ENCODE measurements at places on chromosomes 3 and 15. TPM values are rescaled to one million over a fixed set of nuclear protein-coding genes. Genes with fewer than 3 reads are reported as not detected.

The COLQ gene
- 0.46 TPM for total RNA-seq

The TM4SF4 gene
- total RNA-seq, result not detected

The CYB561D2 gene
- total RNA-seq, result 29.0 TPM

The PROK2 gene
- total RNA-seq, result not detected

The ISLR gene
- total RNA-seq, result 157 TPM

The CPEB1 gene
- total RNA-seq, result 13.7 TPM

The C3orf85 gene
- total RNA-seq, result not detected

The DUOX1 gene
- total RNA-seq, result under 0.01 TPM

The PATL2 gene
- 0.43 TPM for total RNA-seq

The GOLGA6L9 gene
- total RNA-seq, result 1.4 TPM

The GCNT3 gene
- 0.14 TPM for total RNA-seq

The SLC22A14 gene
- total RNA-seq, result under 0.01 TPM

The SLC28A1 gene
- total RNA-seq, result not detected

The XPC gene
- total RNA-seq, result 59.4 TPM

The SERP1 gene
- 231 TPM for total RNA-seq

The SERINC4 gene
- total RNA-seq, result 0.09 TPM

The GOLGA6L7 gene
- total RNA-seq, result not detected

The GPR27 gene
- not detected for total RNA-seq

The MEGF11 gene
- total RNA-seq, result not detected

The TMEM207 gene
- not detected for total RNA-seq

The LOXL1 gene
- total RNA-seq, result 65.4 TPM

The PCOLCE2 gene
- 60.7 TPM for total RNA-seq

The SI gene
- not detected for total RNA-seq

The SHC4 gene
- total RNA-seq, result 1.8 TPM

The KIF15 gene
- total RNA-seq, result 1.8 TPM

The UROC1 gene
- total RNA-seq, result not detected

The SATB1 gene
- total RNA-seq, result 20.5 TPM

The GPR15 gene
- total RNA-seq, result not detected

Data from smooth muscle cell of bladder (primary cell).